ENCODE measurements at places on chromosomes 6 and 20.
A peak's percentile ranks its signal among the peaks of the same experiment; 100 is the strongest.

- no peak for DNase-seq
These were observed 224.3 kb upstream of the ARID1B start for GRCh38 chr6:156552849-156553248.

DNA sequence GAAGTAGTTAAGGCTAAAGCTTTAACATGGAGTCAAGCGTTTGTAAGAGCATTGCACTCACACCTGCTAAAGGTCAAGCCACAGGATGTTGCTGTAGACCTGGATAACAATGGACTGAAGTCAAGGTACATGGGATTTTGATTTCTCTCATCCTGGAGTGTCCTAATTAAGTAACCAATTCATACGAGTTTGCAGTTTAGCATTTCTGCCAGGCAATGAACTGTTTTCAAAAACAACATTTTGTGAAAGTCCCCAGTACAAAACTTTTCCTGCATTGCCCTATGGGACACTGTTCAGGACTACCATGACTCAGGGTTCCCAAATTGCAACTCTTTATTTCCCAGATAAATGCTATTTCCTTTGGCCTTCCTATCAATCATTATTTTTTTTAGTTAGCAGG, 17.4 kb upstream of the SIRPB1 start:
- DNase-seq = no peak

DNA sequence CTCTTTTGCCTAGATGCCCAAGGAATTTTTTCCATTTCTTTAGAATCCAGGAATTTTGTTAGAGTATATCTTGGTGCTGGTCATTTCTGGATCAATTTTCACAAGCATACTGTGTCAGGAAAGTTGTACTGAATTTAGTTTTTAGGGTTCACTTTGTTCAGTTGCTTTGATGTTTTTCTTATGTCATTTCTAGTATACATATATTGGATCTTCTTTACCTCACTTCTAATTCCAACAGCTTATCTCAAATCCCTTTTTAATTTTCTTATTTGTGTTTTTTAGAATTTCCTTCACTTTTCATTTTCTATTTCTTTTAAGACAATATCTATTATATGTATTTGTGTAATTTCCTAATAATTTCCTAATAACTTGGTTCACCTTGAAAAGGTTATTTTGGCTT, 281.0 kb upstream of the AGPAT4 start:
- no peak for DNase-seq

DNA sequence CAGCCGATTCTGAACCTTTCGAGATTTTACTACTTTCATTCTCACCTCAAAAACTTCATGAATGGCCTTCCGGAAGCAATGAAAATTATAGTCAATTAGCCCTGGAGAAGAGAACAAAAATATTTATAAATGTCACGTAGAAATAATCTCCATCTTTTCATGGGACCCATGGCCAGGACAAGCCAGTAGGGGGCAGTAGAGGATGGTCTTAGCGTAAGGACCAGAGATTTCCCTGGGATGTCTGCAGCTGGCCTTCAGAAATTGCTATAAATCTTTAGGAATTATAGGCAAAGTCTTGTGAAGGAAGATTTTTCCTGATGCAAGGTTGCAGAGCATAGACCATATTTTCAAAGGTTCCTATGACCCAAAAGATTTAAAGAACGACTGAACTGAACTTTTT, 15.6 kb upstream of the UBE2J1 start:
- DNase-seq = peak; percentile 78

GRCh38 chr6:16925461-16925860, 164.2 kb upstream of the ATXN1 start:
- no peak for DNase-seq

GRCh38 chr6:15626878-15627674, 35.8 kb downstream of the DTNBP1 start:
- DNase-seq = no peak

DNA sequence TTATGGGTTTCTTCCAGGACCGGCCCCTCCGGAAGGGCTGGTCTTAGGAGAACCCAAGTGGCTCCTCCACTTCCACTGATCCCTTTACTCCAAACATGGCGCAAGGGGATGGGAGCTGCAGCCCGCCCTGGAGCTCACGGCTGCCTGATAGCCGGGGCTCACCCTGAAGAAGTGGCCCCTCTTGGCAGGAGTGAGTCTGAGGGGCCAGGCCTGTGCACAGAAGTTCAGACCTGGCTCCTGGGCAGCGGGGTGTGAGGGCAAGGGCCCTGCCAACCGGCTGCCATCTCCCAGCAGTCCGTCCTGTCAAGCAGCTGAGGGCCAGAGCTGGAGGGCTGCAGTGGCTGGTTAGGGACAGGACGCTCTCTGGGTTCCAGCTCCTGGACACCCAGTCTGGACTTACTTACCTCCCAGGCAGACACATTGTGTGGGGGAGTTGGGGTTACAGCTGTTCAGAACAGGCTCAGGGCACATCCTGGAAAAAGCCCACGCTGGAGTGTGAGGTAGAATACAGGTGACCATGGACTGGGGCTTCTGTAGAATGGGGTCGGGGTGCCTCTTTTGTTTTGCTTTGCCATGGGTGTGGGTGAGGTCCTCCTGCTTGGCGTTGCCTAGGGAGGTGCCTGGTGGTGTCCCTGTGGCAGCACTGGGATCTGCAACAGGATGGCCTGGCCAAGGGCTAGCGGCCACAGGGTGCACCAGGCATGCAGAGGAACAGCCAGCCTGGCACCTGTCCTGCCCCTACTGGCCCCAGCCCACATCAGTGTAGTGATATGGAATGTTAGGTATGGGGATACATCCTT, 88.4 kb downstream of the ASXL1 start:
- DNase-seq = no peak

GRCh38 chr20:54268941-54269340, 61.1 kb downstream of the PFDN4 start:
- no peak for DNase-seq

DNA sequence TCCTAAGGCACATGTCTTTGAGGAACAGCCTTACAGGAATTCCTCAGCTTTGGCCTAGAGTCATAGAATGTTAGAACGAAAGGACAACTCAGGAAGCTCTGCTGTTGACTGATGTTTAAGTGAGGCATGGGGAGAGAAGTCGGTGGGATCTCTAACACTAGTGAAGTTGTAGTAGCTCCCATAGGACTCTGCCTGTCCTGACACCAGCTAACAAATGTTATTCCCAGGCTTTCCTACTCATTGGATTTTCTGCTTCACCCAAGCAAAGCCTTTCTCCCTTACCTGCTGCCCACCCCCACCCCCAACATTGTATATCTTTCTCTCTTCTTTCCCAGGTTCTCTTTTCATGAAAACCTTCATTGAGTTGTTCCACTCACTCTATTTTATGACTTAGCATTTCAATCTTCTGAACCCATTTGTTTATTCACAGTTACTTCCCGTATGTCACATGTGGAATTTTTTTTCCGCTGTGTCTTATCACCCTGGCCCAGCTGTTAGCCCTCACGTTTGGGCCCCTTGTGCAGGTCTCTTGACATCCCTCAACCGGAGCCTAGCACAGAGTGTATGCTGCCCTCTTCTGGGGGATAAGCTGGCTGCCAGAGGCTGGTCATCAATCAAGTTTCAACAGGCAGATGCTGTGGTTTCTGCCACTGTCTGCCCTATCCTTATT, 39.2 kb upstream of the RNF8 start:
- peak; percentile 62 for DNase-seq

- no peak for DNase-seq
These were observed 154.3 kb downstream of the ADGRG6 start for GRCh38 chr6:142455957-142456589.

GRCh38 chr6:165920896-165921671, 246.6 kb downstream of the TBXT start:
- no peak for DNase-seq

DNA sequence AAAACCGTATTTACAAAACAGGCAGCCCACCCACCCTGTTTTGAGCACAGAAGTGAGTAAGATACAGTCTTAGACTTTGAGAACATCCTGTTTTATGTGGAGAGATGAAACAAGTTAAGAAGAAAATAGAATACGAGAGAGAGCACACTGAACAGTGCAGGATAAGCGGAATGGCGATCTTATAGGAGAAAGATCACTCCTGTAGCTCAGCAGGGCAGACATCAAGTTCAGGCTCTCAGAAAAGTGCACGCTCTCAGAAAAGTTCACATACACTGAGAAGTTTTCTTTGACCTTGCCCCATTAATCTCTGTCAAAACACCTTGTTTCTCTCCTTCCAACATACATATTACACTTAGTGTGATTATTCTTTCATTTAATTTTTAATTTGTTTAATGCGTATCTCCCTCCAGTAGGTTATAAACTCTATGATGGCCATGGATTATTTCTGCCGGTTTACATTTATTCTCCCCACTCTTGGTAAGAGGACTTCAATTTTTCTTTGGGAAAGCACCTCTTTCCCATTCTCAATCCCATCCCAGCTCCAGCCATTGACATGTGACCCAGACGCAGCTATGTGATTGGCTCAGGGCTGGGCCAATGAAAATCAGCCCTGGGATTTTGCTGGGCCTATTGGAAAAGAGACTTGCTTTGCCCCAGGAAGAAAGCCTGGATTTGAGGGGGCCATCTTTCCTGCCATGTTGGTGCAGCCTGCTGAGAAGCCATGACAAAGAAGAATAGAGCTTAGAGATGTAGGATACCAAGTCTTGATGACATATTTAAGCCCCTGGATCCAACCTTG, 16.2 kb downstream of the KCNB1 start:
- DNase-seq = no peak

GRCh38 chr20:58751979-58752378, 59.4 kb downstream of the NPEPL1 start:
- no peak for DNase-seq

- DNase-seq = no peak
These were observed 201.6 kb upstream of the SNX9 start for GRCh38 chr6:157621406-157621805.

- DNase-seq = no peak
These were observed 144.7 kb downstream of the QRSL1 start for GRCh38 chr6:106773996-106774629.

- DNase-seq = no peak
These were observed 176.3 kb upstream of the CDYL start for GRCh38 chr6:4599924-4600323.

DNA sequence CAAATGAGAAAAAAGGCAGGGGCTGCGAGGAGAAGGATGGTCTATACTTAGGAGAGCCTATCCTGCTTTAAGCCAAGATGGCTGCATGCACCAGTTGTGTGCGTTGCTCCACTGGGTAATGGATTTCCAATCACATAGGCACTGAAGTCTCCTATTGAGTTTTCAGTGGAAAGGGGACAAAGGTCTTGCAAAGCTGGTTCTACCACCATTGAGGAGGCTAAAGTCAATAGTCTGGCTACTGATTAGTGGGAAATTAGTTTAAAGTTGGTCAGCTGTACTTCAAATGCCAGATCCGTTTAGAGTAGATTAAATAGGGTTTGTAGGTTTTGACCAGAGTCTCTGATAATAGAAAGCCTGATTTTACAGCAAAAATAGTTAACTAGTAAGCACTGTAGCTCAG, 104.9 kb downstream of the SESN1 start:
- no peak for DNase-seq

GRCh38 chr6:140370976-140371870, 996.8 kb upstream of the CITED2 start:
- no peak for DNase-seq

- peak; percentile 93 for DNase-seq
These were observed 4.1 kb downstream of the CCDC170 start for GRCh38 chr6:151497905-151498304.

DNA sequence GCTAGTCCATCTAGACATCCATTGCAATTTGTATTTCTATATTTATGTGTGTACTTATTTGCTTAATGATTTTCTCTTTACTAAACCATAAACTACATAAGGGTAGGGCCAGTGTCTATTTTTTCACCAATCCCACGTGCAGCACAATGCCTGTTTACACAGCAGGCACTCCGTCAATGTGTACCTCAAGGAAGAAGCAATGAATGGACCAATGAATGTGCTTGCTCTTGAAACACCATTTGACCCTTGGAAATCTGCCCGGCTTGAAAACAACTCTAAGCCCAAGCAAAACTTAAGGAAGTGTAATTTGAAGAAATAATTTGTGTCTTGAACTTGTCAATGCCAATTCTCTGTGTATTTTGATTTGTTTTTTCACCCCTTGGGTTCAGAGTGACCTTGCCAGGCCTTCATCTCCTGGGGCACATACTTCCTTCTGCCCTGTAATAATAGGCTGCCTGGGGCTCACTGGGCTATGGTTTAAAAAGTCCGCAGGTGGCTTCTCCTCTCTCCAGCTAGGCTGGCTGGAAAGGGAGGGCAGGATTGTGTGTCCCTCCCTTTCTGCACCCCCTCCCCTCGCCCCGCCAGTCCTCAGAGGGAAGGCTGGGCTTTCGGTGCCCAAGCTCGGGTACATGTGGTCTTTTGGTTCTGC, 140.8 kb upstream of the ARMC2 start:
- DNase-seq = no peak

DNA sequence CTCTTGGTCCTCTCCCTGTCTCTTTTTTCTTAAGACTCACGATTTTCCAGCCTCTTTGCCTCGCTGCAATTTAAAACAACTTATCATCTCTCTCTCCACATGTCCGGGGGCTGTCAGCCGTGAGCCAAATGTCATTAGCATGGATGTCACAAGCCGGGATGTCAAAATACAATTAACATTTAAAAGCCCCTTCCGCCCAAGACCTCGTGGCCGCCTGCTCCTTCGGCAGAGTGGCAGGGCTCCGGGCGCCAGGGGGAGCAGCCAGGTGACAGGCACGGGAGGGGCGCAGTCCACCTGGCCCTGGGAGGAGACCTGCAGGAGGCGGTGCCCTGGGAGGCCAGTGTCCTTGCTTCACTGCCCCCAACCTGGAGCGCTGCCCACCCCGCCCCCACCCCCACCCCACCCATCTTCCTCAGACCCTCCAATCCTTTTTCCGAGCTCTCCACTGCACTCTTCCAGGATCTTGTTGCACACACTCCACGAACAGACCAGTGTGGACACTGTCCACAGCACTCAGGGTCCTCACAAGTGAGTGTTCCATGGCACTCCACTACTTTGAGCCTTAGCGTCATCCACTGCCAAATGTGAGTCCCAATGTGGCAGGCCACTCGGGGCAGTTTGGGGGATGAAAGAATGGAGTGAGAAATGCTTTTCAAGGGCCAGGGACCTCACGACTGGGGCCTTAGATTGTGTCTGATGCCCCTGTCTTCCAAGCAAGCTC, 5.6 kb upstream of the GRM4 start:
- DNase-seq = no peak

DNA sequence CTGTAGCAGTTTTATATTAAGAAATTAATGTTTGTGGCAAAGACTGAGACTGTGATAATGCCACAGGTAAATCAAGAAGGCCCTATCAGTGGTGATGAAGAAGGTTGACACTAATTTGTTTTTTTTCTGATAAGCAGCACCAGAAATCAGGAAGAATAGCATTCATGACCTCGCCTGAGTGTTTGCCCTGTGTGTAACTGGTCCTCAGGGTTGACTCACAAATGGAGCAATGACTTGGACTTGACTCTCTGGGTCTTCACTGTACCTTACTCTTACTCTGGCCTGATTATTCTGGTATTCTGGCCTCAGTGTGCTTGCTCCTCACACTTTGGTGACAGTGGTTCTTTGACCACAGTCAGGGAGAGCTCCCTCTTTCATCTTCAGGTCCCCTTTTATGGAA, 243.9 kb downstream of the HAO1 start:
- DNase-seq = no peak

All from AML-193 (cell line).